NCI-H69 (cell line): ENCODE measurements at places on chromosomes 13 and 19.

DNA sequence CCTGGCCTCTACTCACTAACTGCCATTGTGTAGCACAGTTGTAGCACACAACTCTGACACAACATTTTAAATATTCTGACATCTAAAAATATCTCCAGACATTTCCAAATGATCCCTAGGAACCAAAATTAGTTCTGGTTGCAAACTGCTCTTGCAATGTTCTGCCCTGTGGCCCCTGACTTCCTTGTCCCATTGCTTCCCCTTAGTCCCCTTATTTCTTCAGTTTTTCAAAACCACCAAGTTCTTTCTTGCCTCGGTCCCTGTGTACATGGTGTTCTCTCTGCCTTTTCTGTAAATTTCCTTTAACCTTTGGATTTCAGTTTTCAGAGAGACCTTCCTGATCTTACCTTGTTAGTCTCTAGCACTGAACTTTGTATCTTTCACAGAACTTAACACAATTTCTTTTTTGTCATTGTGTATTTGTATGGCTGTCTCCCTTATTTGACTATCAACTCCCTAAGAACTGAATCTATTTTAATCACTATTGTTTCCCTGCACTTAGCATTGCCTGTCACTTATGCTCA is 87.6 kb upstream of the MLNR start:
- DNase-seq: no peak

- no peak for DNase-seq
Measured at GRCh38 chr19:2731181-2731995, 8.4 kb downstream of the SLC39A3 start.

- no peak for DNase-seq
Measured at GRCh38 chr13:100811024-100811865, 136.7 kb upstream of the TMTC4 start.

- DNase-seq: no peak
Measured at GRCh38 chr13:30148786-30149185, 158.6 kb downstream of the KATNAL1 start.

- DNase-seq: no peak
Measured at GRCh38 chr13:50446611-50447010, 396.9 kb downstream of the DLEU7 start.

GRCh38 chr19:7744199-7744786 is 3.0 kb downstream of the CD209 start:
- no peak for DNase-seq
